ENCODE measurements at places on chromosomes 4 and X.

GRCh38 chrX:19127649-19128168, 5.4 kb upstream of the ADGRG2 start:
- no peak for DNase-seq

DNA sequence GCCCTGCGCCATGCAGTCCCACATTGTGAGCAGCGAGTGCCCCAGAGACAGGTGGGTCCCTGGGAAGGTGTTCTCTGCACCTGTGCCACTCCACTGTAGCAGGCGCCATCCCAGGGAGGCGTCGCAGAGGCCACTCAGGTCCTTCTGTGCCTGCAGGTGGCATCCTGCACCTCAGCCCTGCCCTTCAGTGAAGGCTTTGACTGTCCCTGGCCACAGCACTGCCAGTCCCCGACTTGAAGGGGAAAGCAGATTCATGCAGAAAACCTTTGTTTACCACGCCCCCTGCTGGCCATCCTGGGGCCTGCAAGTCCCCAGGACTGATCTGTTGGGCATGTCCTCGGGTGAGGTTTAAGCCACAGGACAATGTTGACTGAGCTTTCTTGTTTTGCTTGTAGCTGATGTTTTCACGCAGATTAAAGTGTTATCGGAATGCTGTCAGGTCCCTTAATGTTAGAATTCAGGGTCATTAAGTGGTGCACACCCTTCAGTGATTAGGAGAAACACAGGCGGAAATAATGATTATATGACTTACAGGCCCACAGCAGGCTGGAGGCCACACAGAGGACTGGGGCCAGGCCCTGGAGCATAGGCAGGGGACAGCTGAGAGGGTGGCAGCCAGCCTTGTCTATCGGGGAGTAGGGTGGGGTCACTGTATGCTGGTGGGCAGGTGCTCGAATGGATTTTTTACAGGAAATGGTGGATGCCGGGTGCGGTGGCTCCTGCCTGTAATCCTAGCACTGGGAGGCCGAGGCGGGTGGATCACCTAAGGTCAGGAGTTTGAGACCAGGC, 5.0 kb downstream of the TACC3 start:
- DNase-seq = no peak

- no peak for DNase-seq
These were observed 20.4 kb downstream of the TMLHE start for GRCh38 chrX:155592331-155592730.

DNA sequence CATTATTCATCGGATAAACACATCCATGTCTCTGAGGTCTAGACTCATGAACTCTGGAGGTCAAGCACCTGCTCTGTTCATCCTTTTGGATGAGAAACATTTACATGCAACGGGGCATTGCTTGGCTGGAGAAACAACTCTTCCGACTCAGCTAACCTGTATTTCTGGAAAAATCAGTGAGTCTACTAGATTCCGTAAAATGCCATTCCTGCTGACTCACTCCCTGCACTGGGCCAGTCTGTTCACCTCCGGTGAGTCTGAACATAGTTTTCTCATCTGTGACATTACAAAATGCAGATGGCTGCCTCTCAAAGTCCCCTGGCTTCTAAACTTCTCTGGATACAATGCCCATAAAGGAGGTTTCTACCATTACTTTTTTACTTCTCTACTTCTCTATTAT, 185.7 kb upstream of the HS3ST1 start:
- DNase-seq = no peak

GRCh38 chr4:48546336-48546735, 56.3 kb downstream of the ZAR1 start:
- DNase-seq = peak; percentile 32

- DNase-seq = no peak
These were observed 1070.4 kb upstream of the ADGRL3 start for GRCh38 chr4:60129740-60130139.

DNA sequence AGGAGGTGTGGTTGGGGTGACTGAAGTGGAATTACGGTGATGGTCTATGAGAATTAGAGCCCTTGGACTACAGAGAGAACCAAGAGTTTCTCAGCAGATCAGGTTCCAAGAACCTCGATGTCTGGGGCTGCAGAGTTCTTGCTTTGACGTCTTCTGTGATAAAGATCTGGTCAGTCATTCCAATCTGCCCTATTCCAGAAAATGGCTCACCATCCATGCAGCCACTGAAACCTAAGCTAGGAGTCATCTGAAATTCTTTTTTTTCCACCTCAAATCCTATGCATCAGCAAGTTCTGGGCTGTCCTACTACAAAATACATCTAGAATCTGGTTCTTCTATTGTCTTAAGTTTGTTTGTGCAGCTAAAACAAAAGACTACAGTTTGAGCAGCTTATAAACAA, 254.4 kb upstream of the PGRMC2 start:
- no peak for DNase-seq

DNA sequence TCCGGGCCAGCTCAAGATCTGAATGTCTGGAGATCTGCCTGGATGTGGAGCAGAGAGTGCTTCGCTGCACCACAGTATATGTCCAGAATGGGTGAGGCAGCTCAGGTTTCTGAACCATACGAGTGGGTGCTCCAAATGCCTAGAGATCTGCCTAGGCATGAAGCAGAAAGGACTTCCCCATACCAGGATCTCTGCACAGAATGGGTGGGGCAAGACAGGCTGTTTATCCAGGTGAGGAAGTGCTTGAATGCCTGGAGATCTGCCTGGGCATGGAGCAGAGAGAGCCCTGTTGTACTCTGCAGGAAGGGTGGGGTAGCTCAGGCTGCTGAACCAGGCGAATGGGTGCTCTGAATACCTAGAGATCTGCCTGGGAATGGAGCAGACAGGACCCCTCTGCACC, 45.4 kb upstream of the MAGEC2 start:
- DNase-seq = no peak

DNA sequence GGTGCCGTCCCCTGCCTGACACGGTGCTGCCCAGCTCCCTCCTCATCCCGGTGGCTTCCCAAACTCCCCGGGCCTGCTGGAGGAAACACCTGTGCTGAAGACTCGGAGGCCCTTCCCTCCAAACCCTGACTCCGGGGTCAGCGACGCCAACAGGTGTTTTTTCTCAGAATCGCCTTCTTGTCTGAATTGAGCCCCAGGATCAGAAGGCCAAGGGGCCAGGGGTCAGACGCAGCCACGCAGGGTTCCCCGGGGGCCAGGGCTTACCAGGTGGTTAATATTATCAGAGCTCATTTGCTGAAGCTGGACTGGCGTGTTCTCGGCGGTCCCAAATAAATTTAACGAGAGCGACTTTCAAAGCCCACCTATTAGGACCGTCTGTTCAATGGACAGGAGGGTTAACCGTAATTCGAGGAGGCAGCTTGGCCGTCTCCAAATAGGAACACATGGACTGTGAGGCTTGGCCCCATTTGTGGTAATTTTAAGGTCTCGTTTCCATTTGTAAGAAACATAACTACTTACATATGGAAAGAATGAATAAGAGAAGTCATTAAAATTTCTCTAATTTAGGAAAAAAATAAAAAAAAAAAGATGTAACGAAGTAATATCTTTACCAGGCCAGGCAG, 239.3 kb downstream of the CRLF2 start:
- no peak for DNase-seq

GRCh38 chr4:15771216-15772058, 6.7 kb upstream of the CD38 start:
- DNase-seq = no peak

GRCh38 chr4:36692586-36692985, 411.2 kb downstream of the DTHD1 start:
- no peak for DNase-seq

- peak; percentile 92 for DNase-seq
These were observed 789 bp upstream of the DDX3X start for GRCh38 chrX:41333003-41333743.

DNA sequence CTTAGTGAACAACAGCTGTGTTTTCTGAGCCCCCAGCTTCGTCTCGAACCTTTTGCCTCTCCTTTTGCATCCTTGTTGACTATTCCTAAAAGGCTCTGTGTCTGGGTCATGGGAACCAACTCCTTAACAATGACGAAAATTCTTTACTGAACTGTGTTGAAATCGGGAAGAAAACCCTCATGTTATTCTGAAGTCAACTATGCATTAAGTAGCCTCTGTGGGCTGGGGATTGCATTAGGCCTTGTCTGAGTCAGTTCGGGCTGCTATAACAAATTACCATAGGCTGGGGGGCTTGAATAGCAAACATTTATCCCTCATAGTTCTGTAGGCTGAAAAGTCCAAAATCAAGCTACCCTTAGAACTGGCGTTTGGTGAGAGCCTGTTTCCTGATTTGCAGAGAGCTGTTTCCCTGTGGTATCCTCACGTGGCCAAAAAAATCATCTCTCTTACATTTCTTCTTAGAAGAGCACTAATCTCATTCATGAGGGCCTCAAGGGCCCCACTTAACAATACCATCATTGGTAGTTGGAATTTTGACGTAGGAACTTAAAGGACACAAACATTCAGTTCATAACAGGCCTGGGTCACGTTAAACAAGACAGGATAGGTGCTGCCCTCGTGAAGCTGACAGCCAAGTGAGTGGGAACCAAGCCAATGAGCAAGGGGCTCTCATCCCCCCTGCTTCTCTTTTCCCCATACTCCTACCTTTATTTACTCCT, 75.9 kb downstream of the CLNK start:
- no peak for DNase-seq

GRCh38 chr4:103482471-103482870, 237.3 kb downstream of the TACR3 start:
- DNase-seq = no peak

Data from HL-60 (cell line).